LHCN-M2 (cell line): ENCODE measurements at places on chromosomes 2 and 18. TPM values are rescaled to one million over a fixed set of nuclear protein-coding genes. Genes with fewer than 3 reads are reported as not detected.

- no peak for DNase-seq
Measured at GRCh38 chr18:68714366-68714711, 569 bp downstream of the TMX3 start.

Gene ABCG8
- not detected in 2 replicates for total RNA-seq

- DNase-seq: no peak
Measured at GRCh38 chr2:169464882-169465281, 14.4 kb upstream of the BBS5 start.

DNA sequence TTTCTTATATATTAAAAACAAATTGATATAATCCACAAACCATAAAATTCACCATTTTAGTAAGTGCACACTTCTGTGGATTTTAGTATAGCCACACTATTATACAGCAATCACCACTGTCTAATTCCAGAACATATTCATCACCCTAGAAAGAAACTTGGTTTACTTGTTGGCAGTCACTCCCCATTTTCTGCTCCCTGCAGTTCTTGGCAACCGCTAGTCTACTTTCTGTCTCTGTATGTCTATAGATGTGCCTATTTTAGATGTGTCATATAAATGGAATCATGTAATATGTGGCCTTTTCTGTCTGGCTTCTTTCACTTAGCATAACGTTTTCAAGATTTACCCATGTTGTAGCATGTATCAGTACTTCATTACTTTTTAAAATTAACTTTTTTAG, 5.7 kb downstream of the CKAP2L start:
- no peak for DNase-seq

- DNase-seq: no peak
Measured at GRCh38 chr2:7405861-7406715, 488.9 kb downstream of the RNF144A start.

DNA sequence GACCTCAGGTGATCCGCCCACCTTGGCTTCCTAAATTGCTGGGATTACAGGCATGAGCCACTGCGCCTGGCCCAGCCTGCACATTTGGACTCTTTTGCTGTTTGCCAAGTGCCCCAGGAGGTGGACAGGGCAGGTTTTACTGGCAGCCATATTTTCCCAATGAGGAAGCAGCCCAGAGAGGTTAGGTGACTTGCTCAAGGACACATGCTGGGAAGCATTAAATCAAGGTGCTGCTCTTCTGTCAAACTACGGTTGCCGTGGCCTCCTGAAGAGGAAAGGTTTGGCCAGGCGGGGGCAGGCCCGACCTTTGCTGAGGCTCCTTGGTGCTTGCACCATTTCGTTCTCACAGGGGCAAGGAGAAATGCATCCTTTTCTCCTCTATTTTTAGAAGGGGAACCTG, 44.0 kb downstream of the DNMT3A start:
- no peak for DNase-seq

GRCh38 chr2:231102772-231103171, 22.1 kb downstream of the HTR2B start:
- peak; percentile 19 for DNase-seq

DNA sequence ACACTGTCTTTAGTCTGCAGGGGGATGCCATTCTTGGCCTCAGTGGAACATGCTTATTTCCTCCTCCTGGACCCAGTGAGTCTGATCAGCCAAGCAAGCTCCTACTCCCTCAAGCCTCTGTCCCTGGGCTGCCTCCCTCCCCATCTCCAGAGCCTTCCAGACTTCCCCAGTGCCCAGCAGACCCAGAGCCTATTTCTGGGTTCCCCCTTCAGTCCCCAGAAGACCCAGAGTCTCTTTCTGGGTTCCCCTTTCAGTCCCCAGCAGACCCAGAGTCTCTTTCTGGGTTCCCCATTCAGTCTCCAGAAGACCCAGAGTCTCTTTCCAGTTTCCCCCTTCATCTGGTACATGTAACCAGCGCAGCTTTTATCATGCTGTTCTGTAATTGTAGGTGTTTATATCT, 17.0 kb upstream of the PKDCC start:
- DNase-seq: no peak

DNA sequence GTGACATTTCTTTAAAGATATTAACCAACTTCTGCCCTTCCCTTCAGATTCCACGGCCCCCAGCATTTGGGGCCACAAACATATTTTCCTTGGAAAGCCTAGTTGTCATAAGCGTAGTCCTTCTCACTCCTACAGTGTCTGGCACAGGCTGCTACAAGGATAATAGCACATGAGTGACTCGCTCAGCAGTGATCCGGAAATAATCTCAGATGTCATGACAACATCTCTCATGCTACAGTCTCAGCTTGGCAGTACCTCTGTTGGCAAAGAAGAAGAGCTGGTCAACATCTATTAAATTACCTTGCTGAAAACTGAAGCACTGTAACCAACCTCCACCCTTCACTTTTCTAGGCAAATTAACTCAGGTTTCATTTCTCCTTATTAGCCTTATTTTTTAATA, 351.7 kb downstream of the RAD51AP2 start:
- peak; percentile 86 for DNase-seq

Gene GPR39
- total RNA-seq: 2.6 and 3.8 TPM in 2 replicates

Gene MBD2
- 24.9 and 28.5 TPM in 2 replicates for total RNA-seq

DNA sequence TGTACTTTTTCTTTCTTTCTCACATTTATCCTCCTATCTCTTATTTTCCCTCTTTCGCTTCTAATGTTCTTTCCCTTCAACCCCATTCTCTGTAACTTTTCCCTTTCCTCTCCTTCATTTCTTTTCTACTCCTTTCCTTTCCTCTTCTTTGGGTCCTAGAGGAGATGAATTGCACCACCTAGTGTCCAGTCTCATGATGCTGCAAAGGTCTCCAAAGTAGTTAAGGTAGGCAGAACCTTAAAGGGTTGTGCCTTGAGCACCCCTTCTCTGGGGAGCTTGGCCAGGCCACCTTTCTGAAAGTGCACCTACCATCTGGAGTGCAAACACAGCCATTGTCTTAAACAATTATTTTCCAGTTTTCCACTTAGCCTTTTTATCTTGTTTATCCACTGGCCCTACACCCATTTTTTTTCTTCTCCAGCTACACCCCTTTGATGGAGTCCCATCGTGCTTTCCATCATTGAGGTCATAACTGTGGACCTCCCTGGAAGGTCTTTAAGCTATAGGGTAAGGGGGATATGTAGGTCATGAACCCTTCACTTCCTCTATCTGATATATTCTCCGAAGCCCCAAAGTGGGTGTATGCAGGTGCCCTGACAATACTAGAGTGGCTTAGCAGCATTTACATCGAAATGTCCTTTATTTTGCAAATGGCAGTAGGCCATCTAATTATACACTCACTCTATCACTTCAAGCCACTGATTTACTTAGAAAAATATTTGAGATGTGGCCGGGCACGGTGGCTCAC, 155.9 kb downstream of the ESCO1 start:
- DNase-seq: peak; percentile 67

DNA sequence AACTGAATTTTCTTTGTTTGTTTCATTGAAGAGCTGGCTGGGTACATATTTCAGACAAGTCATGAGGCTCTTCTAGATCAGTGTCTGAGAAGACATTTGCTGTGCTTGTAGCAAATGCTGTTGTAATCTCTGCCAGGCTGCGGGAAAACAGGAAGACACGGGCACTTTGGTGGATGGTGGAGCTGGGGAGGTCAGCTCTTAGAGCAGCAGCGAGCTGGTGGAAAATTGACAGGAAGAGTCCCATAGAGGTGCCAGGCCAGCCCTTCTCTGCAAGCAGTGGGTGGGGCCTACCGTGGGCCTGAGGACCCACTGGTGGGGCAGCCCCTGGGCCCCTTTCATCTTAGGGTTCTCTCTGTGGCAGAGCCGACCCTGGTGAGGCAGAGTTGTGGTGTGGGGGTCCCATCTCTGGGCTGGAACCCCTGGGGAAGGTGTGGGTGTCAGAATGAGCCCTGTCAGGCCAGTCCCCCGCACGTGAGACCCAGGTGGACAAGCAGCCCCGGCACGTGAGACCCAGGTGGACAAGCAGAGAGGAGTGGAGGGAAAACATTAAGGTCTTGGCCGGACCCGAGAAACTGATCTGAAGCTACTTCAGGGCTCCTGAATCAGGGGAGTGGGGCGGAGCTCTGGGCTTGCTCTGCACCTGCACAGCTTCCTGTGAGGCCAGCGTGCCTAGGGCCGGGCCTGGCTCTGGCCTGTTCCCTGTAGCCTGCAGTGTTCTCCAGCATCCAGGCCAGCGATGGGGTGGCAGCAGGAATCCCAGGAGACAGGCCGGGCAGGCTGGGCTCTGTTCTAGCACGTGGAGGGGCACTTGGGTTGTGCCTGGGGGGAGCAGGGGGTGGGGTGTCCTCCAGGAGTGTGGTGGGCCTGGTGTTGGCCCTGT, 273.5 kb upstream of the HDAC4 start:
- DNase-seq: no peak

Gene MEP1B
- not detected in 2 replicates for total RNA-seq

Gene ACYP2
- 13.3 and 16.9 TPM in 2 replicates for total RNA-seq

Gene GALNT13
- 0.13 and 0.75 TPM in 2 replicates for total RNA-seq

Gene SCN2A
- total RNA-seq: 1.3 and 2.3 TPM in 2 replicates

Gene TCF7L1
- total RNA-seq: 0.46 and 1.1 TPM in 2 replicates
